ENCODE measurements at places on chromosomes 2 and 18.

- DNase-seq: no peak
Measured at GRCh38 chr2:169895294-169895985, 68.2 kb downstream of the UBR3 start.

DNA sequence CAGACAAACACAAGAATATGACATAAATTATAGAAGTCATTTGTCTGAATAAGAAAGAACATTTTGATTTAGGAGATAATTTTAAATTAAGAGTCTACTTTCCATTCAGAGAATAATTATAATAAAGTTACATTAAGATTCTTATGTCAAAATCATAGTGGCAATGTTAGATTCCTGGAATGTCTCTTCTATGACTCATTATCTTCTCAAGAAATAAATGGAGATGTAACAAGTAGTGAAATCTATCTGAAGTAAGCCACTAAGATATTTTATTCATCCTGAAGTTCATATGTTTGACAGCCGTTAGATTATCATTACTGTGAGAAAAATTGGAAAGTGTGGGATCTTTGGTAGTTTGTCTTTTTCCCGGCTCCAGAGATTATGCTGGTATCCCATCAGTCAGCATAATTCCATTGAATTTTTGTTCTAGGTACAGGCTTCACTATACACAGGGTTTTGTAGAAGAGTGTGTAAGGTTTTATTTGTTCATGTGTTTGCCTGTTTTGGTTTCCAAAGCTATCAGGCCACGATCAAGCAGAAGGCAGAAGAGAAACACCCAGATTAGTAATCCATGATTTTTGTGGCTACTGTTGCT, 1246.6 kb upstream of the LRRTM1 start:
- no peak for DNase-seq

DNA sequence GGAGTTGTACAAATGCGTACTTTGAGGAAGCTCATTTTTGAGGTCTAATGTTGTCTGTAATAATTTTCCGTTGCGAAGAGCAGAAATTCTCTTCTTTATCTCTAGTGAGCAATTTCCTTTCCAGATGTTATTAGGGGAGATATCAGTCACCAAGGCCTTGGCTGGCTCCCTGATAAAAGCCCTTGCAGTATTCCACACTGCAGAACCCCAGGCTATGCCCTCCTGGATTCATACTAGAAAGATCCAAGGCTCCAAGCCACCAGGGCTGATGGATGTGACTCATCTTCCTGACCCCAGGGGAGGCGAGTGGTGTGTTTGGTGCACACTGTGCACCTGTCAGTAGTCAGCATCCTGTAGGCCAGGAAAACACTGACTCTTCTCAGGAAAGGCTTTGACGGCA, 34.7 kb downstream of the INO80C start:
- no peak for DNase-seq

GRCh38 chr2:24984912-24985311, 13.2 kb upstream of the DNAJC27 start:
- no peak for DNase-seq

GRCh38 chr2:13109516-13109915, 392.8 kb downstream of the TRIB2 start:
- no peak for DNase-seq

GRCh38 chr2:44743473-44743872, 198.0 kb upstream of the SIX3 start:
- no peak for DNase-seq

- no peak for DNase-seq
Measured at GRCh38 chr2:179938026-179938425, 69.1 kb downstream of the CWC22 start.

- no peak for DNase-seq
Measured at GRCh38 chr18:77373730-77374445, 124.2 kb downstream of the GALR1 start.

GRCh38 chr2:121699421-121700333, 37.0 kb downstream of the NIFK start:
- peak; percentile 78 for DNase-seq

- DNase-seq: no peak
Measured at GRCh38 chr2:13822365-13822764, 810.2 kb upstream of the LRATD1 start.

DNA sequence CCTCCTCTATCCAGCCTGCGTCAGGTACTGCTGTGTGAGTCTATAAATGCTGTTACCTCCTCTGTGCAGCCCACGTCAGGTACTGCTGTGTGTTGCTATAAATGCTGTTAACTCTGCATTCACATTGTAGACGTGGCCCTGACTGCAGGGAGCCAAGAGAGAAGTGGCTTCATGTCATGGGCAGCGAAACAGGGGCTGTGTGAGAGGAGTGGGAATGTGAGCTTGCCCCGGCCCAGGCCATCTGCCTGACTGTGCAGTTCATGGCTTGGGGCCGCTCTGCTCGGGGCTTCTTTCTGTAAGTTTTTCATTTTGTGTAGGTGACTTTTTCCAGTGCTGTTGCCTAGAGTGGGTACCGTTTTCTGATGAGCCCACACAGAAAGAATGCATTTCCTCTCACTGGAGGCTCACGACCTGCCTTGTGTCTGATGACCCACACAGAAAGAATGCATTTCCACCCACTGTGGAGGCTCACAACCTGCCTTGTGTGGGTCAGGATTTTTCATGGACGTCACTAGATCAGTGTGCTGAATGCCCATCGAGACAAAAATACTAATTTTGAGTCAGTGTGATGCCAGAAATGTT, 104.5 kb downstream of the SNTG2 start:
- no peak for DNase-seq

DNA sequence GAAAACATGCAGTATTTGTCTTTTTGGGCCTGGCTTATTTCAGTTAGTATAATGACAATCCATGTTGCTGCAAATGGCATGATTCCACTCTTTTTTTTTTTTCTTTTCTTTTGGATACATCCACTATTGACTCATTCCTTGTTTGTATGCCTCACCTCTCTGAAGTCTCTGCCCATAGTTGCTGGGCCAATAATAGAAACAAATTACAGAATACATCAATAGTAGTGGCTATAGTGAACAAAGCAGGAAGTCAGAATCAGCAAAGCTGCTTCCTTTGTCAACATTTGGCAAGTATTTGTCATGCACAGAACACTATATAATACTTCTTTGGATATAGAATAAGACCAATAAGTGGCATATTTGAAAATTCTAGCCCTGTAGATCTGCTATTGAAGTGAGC, 609.7 kb downstream of the STK39 start:
- DNase-seq: no peak

DNA sequence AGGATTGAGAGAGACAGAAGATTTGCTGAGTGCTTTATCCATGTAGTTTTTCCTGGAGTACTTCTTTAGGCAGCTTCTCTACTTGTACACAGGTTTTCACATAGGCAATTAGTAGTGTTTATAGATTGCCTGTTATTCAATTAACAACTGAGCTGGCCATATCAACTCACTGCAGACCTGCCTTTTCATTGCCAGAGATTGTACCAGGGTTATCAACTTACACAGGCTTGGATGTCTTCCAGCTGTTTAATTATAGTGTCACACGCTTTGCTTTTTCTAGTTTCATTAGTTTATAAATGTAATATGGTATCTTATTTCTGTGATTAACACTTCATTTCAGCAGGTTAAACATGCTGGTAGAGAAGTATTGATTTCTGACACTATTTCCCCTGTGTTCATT, 125.9 kb downstream of the GPD2 start:
- DNase-seq: no peak

GRCh38 chr2:18791172-18791797, 201.9 kb upstream of the NT5C1B start:
- DNase-seq: no peak
